AG20443 (cell line): ENCODE measurements at places on chromosomes 5 and 9.
A peak's percentile ranks its signal among the peaks of the same experiment; 100 is the strongest.

DNA sequence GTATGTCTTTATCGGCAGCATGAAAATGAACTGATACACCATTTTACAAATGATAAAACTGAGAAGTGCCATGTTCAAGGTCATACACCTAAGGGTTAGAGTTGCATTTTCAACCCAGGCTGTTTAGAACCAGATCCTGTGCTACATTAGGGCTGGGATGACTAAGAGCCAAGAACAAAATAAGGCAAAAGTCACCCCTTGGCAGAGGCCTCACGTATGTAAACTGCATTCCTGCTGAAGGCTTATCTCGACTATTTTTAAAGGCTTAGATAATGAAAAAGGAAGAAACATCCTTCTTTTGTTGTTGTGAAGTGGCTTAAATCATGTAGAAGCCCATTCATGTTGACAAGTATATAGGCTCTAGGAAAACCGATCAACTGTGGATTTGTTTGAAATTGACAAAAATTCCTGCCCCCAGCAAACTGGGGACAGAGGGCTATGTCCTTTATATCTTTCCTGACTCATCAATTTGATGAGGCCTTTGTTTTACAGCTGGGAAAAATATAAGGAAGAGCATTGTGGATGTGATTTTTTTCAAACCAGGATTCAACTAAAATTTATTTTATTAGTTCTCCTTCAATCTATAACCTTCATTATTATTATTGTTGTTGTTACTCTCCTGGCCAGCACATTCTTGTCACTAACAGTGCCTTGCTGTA lies 196.5 kb downstream of the SNX18 start:
- no peak for DNase-seq

- DNase-seq, result no peak
Observed at GRCh38 chr5:39774605-39775004, 349.8 kb upstream of the DAB2 start.

DNA sequence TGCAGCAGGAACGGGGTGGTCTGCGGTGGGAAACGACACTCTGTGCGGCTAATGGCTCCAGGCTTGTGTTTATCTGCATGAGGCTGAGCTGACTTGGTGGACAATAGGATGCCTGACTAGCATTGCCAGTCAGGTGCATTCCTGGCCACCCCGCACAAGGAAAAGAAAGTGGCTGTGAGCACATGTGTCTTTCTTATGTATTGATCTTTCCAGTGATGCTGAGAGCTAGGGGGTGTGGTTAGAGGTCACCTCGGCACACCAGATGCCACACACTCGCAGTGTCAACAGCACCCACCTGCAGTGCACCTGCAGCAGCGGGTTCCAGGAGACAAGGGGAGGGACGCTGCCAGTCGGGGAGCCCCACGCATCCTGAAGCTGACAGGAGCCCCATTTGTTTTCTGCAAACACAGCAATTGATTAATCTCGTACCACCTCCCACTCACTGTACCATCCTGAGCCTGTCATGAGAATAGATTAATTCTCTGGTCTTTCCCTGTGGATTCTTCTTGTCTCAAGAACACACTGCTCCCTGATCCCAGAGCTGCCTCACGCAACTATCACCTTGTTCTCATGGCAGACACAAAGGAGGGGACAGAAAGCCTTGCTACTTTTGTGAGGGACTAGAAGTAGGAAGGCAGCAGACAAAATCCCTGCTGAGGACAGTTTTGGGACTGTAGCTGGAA lies 251.7 kb upstream of the WWC1 start:
- no peak for DNase-seq

DNA sequence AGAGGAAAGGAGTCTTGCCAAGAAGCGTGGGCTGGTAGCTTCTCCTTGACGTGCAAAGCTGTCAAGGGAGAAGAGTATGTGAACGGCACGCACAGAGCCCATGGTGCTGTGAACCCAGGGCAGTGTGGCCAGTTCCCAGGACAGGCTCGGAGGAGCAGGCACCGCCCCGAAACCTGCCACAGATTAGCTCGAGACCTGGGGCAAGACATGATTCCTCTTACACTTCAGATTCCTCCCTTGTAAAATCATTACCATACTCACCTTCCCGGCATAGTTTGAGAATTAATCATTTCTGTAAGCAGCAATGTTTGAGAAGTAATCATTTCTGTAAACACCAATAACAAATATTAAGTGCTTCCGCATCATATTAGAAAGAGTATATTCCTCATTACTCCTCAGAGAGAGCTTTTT lies 19.9 kb downstream of the GOLM1 start:
- DNase-seq, result no peak

DNA sequence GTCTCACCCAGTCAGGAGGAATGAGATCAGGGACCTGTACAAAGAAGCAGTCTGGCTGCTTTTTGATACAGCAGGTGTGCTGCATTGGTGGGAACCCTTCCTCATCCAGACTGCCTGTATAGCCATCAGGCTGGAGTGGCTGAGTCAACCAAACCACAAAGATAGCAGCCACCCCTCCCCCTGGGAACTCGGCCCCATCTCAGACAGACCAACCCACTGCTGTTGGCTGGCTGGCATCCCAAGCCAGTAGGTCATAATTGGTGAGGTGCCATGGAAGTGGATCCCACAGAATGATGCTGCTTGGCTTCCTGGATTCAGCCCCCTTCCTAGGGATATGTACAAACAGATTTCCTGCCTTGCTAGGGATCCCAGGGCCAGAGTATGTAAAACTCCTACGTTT lies 60.9 kb downstream of the YTHDC2 start:
- DNase-seq, result peak; percentile 67

DNA sequence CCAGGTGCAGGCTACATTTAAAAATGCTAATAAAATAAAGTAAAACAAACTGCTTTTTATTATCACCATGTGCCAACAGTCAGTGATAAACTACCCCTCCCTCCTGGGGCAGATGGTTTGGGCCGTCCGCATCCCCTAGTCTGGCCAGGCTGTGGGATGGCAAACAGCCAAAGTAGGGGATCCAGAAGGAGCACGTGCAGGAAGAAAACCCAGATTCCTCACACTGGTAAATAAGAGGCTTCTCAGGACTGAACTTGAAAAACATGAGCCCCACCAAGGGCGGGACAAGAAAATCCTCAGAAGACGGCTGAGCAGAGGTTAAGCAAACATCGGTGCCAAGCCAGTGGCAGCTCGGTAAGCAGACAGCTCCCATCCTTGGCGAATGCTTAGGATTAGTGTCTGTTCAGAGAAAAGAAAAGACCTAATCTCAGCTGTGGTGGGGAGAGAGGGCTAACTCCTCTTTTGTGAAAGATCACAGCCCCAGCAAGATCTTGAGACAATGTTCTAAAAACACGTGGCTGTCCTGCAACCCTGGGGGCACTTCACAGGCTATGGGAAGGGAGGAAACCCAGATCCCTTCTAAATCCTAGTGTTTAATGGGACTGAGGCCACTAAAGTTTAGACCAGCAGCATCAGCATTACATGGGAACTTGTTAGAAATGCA lies 46.5 kb upstream of the GDNF start:
- DNase-seq, result no peak

GRCh38 chr9:97571664-97572063 lies 61.5 kb downstream of the TSTD2 start:
- DNase-seq, result no peak

GRCh38 chr5:149794041-149794440 lies 63.9 kb downstream of the PPARGC1B start:
- DNase-seq, result no peak

DNA sequence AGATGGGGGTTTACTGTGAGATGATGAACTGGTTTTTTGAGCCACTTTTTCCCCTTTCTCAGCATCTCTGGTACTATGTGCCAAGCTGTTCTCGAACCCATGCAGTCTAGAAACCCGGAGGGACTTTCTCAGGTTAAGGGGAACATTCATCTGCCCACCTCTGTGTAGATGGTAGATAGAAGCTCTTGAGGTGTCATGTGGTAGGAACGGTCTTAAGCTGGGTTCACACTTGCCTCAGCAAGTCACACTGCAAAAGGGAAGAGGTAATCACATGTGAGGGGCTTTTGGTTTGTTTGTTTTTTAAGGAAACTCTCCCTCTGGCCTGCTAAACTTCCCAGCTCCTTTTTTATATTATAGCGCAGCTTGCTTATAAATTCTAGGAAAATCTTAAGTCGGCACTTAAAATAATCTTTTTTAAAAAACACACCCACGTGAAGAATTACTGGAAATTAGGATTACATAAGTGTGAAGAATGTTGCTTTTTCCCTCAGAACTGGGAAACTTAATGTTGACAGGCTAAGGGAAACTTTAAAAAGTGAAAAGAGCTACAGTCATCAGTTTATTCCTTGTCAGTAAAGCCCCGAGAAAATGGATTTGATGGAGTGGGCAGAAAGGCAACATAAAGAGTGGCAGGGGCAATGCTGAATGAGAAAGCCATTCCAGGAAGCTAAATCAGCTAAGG lies 430.3 kb downstream of the ARHGEF28 start:
- DNase-seq, result no peak

DNA sequence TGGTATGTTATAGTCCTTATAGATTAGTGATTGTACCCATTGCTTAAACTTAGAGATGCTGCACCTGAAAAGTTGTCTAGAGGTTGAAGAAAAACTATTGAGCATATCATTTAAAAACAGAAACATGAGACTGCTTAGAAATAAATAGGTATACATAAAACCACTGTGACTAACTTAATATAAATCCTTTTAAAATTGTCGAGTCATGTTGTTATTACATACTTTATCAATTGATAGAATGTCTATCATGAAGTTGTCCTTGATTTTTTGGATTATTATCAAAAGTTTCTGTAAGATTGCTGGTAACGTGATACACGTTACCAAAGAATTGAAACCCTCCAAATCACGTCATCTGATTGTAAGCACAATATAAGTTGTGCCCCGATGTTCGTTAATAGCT lies 35.3 kb upstream of the VCAN start:
- DNase-seq, result no peak

GRCh38 chr5:61254969-61255555 lies 77.0 kb upstream of the ZSWIM6 start:
- DNase-seq, result no peak

DNA sequence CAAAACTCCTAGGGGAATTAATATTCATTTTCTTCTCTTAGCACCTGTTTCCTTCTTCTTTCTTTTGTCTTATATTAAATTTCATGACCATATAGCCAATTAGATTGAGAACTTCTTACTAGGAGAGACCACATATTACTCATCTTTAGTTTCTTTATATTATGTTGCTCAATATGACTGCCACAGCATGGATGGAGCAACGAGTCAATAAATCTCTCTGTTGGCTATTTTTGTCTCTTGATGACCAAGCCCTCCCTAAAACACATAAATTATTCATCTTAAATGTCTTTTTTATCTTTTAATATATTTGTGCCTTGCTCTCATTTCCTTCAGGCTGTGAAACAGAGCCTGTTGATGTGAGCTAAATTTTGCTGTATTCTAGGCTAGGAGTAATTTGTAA lies 123.0 kb downstream of the ADAMTSL1 start:
- DNase-seq, result peak; percentile 22

- DNase-seq, result peak; percentile 77
Observed at GRCh38 chr9:21856301-21857094, 54.1 kb downstream of the MTAP start.

DNA sequence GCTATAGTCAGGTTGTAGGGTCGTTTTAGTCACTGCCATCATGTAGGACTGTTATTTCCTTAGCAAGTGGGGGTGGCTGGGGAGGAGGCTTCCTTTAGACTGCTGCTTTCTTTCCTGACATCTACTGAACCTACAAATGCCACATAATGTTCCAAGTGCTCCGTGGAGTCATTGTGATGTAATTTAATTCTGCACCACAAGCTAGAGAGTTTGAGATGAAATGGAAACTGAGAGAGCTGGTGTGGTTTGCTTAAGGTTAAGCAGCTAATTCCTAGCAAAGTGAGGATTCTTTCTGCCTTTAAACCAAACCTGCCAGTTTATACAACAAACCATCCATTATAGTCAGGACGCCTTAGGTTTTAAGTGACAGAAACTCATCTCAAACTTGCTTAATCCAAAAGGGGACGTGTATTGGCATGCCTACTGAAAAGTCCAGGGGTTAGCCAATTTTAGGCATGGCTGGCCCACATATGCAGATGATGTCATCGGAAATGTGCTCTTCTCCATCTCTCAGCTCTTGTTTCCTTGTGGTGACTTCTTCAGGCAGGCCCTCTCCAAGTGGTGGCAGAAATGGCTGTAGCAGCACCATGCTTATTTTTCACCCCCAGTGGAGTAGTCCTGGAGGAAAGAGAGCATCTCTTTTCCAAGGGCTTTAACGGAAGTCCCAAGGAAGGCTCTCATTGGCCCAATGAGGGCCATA lies 30.5 kb downstream of the ZNF618 start:
- peak; percentile 51 for DNase-seq

- DNase-seq, result no peak
Observed at GRCh38 chr5:175493726-175494125, 15.4 kb downstream of the SFXN1 start.

GRCh38 chr5:139844472-139845145 lies 49.0 kb downstream of the PSD2 start:
- DNase-seq, result peak; percentile 85

GRCh38 chr9:130333041-130333711 lies 67.6 kb downstream of the HMCN2 start:
- DNase-seq, result no peak

GRCh38 chr5:104573949-104574709 lies 1011.5 kb upstream of the NUDT12 start:
- no peak for DNase-seq

DNA sequence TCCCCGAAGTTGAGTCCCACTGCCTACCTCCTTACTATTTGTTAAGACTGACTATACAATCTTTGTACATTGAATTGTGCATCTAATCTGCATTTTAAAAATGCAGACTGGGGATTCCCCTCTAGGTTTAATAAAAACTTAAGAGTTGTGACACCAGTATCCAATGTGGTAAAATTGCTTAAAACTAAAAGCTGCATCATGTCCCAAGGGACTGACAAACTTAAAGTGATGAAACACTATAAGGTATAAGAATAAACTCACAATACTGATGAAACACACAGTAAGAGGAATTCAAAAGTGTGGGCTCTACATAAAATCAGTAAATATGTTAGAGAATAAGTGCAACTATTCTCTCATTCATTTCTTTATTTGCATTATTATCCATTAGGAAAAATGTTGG lies 1905.1 kb downstream of the MAT2B start:
- no peak for DNase-seq

GRCh38 chr5:102031711-102032110 lies 264.4 kb downstream of the SLCO4C1 start:
- DNase-seq, result no peak

- DNase-seq, result no peak
Observed at GRCh38 chr5:83900306-83900705, 179.7 kb upstream of the HAPLN1 start.

- no peak for DNase-seq
Observed at GRCh38 chr9:71524516-71524915, 243.8 kb downstream of the CEMIP2 start.
